ENCODE measurements at places on chromosomes 4 and X. TPM values are rescaled to one million over a fixed set of nuclear protein-coding genes. Genes with fewer than 3 reads are reported as not detected.

The CYBB gene
- 0.31 TPM for total RNA-seq

The MAGEA1 gene
- total RNA-seq, result not detected

The ZCCHC18 gene
- not detected for total RNA-seq

DNA sequence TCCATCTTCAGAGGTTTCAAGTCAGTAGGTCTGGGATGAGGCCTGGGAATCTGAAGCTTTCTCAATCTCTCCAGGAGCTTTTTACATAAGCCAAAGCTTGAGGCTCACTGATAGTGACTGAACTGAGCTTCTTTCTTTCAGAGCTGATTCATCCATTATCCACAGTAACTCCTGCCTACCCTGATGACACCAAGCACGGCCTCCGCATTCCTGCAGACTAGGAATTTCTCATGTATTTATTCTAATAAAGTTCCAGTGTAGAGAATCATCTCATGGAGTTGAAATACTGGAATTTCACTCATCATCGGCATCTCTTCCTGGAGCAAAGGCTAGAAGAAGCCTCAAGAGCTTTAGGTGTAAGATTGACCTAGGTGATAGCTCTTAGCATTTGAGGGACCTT is 12.1 kb upstream of the DCTD start:
- H3K27ac ChIP-seq, result no peak overlapping the region
- DNase-seq, result no peak
- no peak overlapping the region for H3K4me3 ChIP-seq
- no peaks in the 10 kb centered on the region for H3K4me1 ChIP-seq
- H3K36me3 ChIP-seq, result no peaks in the 10 kb centered on the region
- no peaks in the 10 kb centered on the region for H3K27me3 ChIP-seq

GRCh38 chr4:141057582-141057981 is 75.7 kb downstream of the RNF150 start:
- H3K4me1 ChIP-seq, result no peaks in the 10 kb centered on the region
- no peaks in the 10 kb centered on the region for H3K27me3 ChIP-seq
- DNase-seq, result no peak
- no peaks in the 10 kb centered on the region for H3K36me3 ChIP-seq

- no peak overlapping the region for H3K27ac ChIP-seq
- no peak overlapping the region for H3K4me3 ChIP-seq
- H3K27me3 ChIP-seq, result no peaks in the 10 kb centered on the region
- H3K36me3 ChIP-seq, result no peaks in the 10 kb centered on the region
- no peak for DNase-seq
These were observed 54.6 kb upstream of the RAPGEF2 start for GRCh38 chr4:159048166-159048886.

GRCh38 chr4:90841676-90842075 is 714.5 kb downstream of the CCSER1 start:
- no peak overlapping the region for H3K4me3 ChIP-seq
- no peaks in the 10 kb centered on the region for H3K4me1 ChIP-seq
- H3K36me3 ChIP-seq, result no peaks in the 10 kb centered on the region

DNA sequence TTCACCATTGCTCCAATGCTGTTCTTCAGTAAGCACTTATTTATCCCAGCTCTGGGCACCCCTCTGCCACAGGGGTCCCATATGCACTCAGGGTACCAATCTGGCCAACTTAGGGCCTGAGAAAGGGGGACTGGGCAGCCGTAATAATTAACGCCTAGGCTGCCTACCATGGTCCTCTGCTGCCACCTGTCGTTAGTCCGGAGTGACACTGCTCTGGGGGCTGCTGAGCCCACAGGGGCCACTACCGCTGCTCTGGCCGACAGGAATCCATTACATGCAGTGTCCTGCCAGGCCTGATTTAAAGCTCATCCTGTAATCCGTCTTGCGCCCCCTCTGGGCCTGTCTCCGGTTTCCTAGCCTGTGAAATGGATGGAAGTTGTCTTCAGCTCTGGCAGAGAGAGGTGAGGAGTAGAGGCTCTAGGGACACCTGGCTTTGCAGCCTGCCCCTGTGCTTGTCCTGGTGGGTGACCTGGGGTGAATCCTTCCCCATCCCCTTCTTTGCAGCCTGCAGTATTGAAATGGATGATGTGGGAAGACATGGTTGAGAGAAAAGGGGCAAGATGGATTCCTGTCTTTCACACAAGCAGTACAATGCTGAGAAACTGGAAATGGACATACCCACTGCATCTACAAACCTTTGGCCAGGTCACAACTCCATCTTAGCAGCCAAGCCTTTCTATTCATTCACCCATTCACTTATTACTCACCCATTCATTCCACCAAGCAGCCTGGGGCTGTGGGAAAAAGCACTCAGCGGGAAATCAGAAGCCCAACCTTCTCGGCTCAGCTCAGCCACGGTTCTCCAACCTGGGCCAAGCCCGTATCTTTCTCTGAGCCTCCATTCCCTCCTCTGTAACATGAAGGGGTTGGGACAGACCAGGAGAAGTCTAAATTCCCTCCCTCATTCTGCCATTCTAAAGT is 116.3 kb upstream of the NALF2 start:
- H3K36me3 ChIP-seq, result no peaks in the 10 kb centered on the region
- no peaks in the 10 kb centered on the region for H3K4me1 ChIP-seq
- no peak for DNase-seq
- no peak overlapping the region for H3K27ac ChIP-seq
- peaks cover 5% of the 10 kb centered on the region for H3K27me3 ChIP-seq

DNA sequence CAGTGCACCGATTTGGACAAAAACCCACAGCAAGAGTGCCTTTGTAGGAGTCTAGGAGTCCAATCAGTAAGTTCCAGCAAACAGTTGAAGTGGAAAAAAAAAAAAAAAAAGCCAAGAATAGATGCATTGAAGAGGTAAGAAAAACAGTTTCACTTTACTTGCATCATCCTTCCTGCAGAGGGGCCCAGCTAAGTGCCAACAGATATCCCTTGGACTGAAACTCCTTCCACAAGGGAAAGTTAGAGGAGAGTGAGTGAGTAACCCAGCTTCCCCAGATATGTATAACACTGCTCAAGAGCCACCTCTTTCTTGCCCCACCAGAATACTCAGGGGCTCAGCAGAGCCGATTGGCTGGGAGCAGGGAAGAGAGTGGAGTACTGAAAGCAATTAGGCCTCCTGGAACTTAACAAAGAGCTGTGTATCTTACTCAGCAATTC is 617.7 kb upstream of the SMIM31 start:
- no peaks in the 10 kb centered on the region for H3K4me1 ChIP-seq
- H3K36me3 ChIP-seq, result no peaks in the 10 kb centered on the region
- no peaks in the 10 kb centered on the region for H3K27me3 ChIP-seq
- no peak for DNase-seq

Measured in PC-9 (cell line).